ENCODE measurements at places on chromosomes 1 and 21.

DNA sequence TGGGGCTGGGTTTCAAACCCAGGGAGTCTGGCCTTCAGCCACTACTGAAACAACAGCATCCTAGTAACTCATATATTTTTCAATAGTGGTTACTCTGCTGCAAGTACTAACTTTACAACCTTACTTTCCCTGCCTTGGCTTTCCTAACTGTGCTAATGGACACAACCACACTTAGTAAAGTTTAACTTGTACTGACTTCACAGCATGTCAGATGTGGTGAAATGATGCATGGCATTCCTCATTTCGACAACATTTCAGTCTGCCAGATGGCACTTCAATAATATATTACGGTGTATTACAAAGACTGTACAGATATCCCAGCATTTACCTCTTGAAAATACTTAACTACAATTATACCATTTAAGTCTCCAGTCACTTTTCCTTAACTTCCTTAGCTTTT is 27.8 kb downstream of the LRRC7 start:
- DNase-seq = no peak

- DNase-seq = no peak
Observed at GRCh38 chr1:201020040-201020591, 3.4 kb downstream of the KIF21B start.

- no peak for DNase-seq
Observed at GRCh38 chr1:56064705-56065104, 514.7 kb downstream of the PLPP3 start.

DNA sequence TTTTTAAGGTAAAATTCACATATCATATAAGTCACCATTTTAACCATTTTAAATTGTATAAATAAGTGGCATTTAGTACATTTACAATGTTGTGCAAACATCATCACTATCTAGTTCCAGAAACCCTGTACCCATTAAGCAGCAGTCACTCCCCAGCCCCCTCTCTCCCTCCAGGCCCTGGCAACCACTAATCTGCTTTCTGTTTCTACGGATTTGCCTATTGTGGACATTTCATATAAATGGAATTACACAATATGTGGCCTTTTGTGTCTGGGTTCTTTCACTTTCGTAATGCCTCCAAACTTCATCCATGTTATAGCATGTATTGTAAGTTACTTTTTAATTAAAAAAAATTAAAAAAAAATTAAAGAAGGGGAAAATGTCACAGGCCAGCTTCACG is 58.0 kb upstream of the RAB3GAP2 start:
- no peak for DNase-seq

GRCh38 chr1:18256282-18257235 is 149.0 kb downstream of the IGSF21 start:
- peak; percentile 2 for DNase-seq

DNA sequence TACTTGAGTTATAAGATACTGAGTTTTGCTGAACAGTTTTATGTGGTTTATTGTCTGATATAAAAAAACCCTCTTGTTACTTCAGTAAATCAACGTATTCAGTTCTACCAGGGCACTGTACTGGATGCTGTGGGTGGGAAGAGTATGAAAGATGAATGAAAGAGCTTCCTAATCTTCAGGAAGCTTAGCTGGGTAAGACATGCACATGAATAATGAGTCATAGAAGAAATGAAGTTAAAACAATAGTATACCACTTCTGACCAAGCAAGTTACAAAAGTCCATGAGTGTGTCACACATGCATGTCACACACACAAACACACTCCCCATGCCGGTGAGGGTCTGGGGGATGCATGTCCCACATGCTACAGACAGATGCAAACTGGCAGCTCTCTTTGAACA is 105.9 kb downstream of the SIPA1L2 start:
- no peak for DNase-seq

- no peak for DNase-seq
Observed at GRCh38 chr1:161427733-161428516, 60.2 kb upstream of the CFAP126 start.

GRCh38 chr21:38768471-38769063 is 37.2 kb upstream of the ETS2 start:
- peak; percentile 15 for DNase-seq

Measured in activated naive CD4-positive, alpha-beta T cell (primary cell).